Stimulated activated naive B cell treated with anti-CD40 and anti-IgM and Interleukin-4, amounts not matched to agents 10 μg/mL and 1 μg/mL and 100 μg/mL, for 72 hours (primary cell): ENCODE measurements at places on chromosomes 5 and 9.
A peak's percentile ranks its signal among the peaks of the same experiment; 100 is the strongest.

- no peak for DNase-seq
Observed at GRCh38 chr5:76393035-76393680, 9.9 kb upstream of the IQGAP2 start.

DNA sequence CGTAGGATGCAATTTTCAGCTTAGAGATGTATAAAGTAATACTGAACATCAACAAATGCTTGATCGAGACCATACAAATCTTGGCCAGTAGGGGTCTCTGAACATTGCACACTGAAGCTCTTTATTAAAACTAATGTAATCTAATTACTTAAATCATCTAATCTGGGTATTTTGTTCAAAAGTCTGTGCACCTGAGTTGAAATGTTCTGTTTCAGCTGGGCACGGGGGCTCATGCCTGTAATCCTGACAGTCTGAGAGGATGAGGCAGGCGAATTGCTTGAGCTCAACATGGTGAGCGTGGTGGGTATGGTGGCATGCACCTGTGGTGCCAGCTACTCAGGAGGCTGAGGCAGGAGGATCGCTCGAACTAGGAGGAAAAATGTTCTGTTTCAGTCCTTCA, 41.0 kb downstream of the ESM1 start:
- DNase-seq, result no peak

DNA sequence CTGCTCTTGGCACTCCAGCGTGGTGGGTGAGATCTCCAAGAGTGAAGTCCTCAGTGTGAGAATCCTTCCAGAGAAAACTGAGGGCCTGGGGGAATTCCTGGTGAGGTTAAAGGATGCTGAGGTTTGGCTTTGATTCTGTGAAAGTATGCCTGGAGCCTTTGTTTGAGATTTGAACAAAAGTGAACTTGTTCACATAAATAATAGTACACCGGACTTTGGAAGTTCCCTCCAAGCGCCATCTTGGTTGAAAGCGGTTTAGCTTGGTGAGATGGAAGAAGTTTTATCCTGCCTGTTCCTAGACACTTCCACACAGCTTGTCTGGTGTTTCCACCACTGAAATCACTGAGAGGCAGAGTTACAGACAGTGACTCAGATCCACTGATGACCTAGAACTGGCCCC, 286.4 kb downstream of the NTRK2 start:
- no peak for DNase-seq

DNA sequence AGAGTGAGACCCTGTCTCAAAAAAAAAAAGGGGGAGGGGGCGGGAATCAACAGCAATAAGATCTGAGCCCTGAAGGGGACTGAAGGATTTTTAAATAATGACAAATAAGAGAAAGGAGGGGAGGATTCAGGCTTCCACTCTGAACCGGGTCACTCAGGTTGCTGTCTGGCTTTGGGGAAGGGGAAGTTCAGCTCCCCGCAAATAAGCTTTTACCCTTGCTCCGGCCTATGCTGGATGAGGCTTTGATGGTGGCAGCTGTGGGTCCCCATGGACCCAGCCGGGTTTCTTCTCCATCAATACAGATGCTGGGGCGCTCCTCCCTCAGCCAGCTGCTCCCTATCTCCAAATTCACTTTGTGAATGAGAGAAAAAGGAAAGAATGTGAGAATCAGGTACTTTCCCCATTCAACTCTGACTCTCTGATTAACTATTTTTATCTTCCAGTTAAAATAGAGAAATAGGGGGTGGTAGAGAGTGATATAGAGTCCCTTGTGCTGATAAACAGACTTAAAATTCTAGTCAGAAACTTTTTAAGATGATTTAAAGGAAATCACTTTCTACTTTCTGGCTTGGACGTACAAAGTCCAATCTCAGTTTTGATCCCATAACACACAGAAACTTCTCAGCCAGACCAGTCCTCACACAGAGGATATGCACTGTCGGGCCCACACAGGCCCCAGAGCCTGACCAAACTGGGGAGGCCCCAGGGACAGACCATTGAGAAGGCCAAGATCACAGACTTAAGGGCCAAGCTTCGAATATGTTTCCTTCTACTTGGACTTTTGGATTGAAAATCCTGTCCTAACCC, 39.6 kb downstream of the C5orf15 start:
- DNase-seq, result peak; percentile 39

DNA sequence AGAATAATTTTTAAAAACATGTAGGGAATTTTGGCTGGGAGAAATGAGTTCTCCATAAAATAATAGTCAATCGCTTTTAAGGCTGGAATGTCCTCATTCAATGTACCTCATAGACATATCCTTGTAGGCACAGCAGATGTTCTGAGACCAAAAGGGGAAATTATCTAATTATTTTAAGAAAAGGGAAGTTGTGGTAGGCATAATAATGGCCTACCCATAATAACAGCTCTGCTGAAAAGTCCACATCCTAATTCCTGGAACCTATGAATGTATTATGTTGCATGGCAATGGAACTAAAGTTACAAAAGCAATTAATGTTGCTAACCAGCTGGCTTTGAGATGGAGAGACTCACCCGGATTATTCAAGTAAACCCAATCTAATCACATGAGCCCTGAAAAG, 216.1 kb downstream of the TRIM36 start:
- DNase-seq, result no peak

- no peak for DNase-seq
Observed at GRCh38 chr9:14434158-14434504, 120.2 kb upstream of the NFIB start.

GRCh38 chr9:137762414-137763061, 115.0 kb upstream of the CACNA1B start:
- peak; percentile 37 for DNase-seq

DNA sequence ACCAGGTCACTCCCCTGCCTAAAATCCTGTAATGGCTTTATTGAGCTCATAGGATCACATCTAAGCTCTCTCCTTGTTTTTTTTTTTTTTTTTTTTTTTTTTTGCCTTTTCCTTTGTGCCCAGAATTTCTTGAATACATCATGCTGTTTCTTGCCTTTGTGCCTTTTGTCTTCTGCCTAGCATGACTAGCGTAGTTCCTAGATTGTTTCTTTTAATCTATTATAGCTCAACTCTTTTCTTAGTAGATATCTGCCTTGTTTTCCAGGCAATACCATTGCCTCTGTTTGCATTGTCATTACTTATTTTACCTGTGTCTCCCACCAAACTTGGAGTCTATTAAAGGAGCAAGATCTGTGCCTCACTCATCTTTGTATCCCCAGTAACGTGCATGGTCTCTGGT, 106.1 kb upstream of the C9orf72 start:
- no peak for DNase-seq

DNA sequence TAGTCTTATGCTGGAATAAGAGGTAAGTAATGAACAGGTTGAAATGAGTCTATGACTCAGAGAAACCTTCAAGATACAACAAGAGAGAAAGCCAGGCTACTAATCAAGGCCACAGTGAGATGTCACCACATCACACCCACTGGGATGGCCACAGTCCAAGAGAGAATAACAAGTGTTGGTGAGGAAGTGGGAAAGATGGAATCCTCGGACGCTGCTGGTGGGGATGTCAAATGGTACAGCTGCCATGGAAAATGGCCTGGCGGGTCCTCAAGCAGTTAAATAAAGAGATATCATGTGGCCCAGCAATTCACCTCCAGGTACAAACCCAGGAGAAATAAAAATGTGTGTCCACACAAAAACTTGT, 41.9 kb upstream of the NEURL1B start:
- no peak for DNase-seq

DNA sequence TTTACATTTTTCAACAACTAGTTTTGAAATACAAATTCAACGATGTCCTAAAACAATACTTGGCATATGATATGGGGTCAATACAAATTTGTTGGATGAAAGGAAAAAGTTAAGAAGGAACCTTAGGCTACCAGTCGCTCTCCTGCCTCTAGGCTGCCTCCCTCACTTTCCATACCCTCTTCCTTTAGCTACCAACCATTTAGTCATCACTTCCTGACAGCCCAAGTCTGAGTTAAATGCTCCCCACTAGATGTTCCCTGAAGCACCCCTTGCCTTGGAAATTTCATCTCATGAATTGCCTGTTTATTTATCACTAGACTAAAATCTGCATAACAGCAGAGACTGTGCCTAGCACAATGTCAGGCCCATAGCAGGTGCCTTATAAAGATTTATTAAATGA, 2.7 kb upstream of the LARS1 start:
- DNase-seq, result no peak

DNA sequence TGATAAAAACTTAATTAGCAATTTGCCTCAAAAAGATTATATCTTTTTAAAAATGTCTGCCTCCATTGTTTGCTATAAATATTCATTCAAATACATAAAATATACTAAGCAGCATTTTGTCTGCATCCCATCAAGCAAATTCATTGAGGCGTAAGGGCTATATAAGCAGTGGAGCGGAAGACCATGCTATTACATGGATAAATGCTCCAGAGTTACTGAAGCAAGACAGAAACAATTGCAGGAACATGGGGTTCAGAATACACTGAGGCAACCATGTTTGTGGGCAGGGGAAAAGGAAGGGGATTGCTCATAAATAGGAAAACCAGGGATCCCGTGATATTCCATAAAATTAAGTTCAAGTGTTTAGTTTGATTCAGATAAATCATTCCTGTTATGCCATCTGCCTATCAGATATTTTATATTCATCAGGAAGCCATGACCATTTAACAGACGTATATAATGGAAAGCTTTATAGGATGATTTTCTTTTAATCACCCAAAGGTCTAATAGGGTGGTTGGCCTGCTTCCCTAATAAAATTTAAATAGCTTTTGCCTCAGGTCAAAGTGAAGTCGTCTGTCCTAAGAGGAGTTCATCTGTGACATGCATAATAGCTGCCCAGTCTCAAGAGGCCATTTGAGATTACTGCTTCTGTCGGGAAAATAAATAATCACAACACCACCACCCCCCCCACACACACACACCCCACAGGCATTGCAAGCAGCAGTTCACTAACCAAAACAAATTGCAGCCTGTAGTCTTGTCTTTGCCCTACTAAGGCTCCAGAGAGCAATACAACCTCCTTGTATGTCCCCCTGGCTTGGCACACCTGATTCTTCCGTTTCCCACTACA, 105.2 kb downstream of the RASEF start:
- no peak for DNase-seq

DNA sequence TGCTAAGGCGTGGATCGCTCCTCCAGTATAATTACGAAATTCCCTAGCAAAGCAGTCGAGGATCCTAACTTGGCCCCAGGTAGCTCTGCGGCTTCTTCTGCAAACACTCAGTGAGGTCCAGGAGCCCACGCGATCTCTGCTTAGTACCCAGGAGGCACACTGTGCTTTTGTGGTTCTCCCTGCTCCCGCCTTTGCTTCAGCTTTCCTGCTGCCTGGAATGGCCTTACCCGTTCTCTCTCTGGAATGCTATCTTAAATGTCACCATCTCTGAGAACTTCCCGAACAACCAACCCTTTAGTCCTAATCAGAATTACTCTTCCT, 639 bp downstream of the INVS start:
- no peak for DNase-seq

GRCh38 chr9:79858508-79858907, 286.7 kb downstream of the TLE4 start:
- no peak for DNase-seq

DNA sequence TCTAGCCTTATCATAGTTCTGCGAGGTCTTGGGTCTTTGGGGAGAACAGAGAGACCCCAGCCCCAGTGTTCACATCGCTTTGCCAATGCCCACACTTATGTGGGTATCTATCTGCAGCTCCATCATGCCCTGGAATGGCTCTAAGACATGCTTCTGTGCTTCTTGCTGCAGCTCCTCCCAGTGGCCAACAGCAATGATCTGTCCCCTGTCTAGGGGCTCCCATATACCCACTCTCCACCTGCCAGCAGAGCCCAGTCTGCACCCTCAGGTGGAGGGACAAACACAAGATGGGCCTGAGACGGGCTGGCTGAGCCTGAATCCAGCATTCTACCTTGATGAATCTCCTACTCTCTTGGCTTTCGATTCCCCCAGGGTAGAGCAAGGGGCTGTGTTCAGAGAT, 14.6 kb upstream of the DAP start:
- DNase-seq, result no peak

DNA sequence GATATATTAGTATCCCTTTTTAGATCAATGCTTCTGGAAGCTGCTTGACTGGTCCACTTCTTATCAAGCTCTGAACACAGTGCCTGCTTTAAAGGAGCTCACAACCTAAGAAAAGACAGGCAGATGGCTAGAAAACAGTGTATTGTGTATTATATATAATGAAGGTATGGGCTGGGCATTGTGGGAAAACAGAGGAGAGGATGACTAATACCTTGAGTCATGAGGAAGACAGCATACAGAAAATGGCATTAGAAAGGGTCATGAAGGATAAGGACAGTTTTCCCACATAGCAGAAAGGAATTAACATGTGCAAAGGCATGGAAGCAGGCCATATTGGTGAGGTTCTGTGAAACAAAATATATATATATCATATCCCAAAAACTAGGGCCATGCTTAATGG, 309.6 kb downstream of the MLLT3 start:
- DNase-seq, result no peak
